ENCODE measurements at places on chromosomes 12 and 14.

DNA sequence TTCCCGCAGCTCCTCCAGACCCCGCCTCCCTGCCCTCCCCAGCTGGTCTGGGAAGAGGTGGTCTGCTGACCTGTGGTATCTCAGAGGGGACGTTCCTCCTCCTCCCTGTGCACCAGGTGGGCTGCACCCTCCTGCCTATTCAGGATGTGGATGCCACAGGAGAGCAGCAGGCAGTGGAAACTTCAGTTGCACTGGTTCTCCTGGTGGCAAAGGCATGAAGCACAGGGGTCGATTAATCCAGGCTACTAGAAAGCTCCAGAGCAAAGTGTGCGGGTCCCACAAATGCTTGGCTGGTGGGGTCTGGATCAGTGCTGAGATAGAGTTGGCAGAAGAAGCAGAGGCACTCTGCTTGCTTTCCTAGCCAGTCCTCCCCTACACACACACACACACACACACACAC, 197.0 kb downstream of the SLC41A2 start:
- DNase-seq = no peak

DNA sequence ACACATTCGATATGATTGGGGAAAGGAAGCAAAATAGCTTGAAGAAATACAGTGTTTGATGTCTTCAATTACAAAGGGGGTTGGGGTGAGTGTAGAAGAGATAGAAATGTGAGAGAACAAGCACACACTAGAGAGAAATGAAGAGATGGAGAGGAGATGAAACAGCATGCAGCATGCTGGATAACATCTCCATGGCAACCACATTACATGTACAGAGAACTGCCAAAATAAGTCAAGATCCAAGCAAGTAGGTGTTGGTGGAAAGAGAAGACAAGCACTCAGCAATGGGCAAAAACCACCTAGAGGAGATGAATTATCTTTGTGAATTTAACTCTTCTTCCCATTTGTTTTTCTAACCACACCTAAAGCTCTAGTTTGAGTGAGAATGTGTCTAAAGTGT, 289.8 kb downstream of the GRIN2B start:
- no peak for DNase-seq

GRCh38 chr14:20751963-20752562, 6.4 kb downstream of the EDDM3A start:
- DNase-seq = no peak

DNA sequence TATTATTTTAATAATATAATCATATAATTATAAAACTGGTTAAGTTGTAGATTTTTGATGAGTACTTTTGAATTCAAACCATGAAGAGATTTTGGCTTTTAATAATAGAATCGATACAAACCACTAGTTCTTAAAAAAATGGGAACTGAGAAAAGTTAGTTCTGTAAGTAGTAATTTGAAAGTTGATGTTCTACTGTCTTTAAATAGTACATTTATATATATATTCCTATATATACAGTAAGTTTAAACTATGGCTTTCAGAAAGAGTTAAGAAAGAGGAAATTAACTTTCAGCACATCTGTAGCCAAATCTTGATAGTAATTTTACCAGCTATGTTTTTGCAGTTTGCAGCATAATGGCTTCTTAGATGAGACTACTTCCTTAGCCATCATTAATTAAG, 7.8 kb downstream of the LRRK2 start:
- DNase-seq = no peak

DNA sequence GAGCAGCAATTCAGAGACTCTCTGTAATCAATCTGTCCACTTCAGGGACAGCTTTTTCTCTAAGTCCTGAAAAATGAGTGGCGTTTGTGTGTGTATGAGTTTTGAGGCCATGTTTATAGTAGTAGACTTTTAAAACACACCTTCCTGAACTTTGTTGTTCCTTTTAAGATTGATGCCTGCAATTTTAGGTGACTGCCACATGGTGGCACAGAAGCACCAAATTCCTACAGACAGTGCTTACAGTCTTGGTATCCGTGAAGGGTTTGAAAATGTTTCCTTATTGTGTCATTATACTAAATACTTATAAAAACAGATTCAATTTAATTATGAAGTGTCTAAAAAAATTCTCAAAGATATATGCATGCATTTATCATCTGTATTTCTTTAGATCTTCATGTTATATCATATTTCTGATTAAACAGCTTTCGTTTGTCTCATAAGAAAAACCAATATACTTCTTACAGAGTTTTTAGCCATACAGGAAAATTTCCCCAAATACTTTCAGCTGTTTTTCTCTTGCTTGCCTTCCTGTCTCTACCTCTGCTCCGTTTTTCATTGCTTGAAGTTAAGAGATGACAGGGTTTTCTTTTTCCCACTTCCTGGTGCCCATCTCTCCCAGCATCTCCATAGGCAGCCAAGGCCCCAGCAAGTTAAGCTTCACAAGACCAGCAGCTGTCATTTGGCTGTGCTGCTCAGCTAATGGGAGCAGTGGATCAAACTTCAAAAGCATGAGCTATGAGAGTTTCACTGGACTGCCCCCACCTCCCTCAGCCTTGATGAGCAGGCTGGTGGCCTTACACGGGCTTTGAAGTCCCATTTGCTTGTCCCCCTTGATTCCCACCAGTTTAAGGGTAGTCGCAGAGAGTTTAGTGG, 259.6 kb downstream of the AKAP6 start:
- DNase-seq = peak; percentile 64

DNA sequence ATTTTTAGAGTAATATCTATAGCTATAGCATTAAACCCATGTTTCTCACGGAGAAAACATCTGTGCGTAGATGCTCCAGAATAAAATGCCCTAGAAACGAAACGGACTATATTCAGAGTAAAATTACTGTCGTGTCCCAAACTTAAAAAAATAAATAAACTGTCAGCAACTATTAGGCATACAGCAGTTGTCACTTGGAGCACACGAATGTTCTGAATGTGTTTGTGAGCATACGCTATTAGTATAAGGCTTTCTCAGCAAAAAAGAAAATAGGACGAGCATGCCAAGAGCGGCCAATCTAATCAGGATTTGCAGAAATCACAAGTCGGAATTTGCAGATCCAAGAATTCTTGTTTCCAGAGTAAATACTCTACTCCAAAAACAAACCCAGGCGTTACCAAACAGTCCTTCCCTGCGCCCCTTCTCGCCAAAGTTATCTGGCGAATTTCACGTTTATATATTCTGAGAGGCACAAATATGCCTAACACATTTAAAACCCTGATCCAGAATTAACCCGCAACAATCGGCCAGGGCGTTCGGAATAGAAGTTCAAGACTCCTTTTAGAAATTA, 836 bp downstream of the PTPN21 start:
- DNase-seq = no peak

DNA sequence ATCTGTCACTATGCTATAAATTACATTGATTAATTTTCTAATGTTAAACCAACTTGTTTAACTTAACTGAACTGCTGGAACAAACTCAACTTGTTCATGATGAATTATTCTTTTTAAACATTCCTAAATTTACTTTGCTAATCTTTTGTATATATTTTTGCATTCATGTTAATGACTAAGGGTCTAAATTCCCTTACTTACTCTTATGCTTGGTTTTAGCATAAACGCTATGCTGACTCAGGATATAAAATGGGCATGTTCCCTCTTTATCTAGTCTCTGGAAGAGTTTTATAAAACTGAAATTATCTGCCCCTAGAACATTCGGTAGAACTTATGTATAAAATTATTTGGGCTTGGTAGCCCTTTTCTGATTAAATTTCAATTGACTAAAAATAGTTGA, 342.8 kb upstream of the DIO2 start:
- no peak for DNase-seq

DNA sequence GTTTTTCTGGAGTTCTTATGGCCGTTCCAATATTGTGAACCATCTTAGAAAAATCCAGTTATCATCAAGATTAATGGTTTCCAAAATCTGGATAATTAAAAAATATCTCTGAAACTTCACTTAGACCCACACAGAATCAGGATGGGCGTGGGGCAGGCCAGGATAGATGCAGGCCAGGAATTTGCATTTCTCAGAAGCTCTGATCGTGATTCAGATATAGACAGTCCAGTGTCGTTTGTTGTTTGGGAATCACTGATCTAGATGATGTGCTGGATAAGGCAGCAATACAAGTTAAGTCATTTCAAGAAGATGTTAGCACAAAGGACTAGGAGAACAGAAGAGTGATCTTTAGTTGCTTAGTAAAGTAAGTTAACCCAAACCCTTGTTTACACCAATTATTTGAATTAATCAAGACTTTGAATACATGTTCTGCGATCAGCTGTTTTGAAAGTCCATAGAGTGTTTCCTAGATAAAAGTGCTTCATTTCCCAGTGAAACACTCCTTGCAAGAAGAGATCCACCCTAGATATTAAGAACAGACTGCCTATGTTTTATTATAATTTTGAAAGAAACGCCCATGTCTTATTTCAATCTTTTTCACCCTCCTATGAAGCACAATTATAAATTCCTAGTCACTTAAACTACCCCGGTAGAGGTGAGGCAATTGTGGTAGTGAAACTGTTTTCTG, 90.9 kb downstream of the NEDD1 start:
- DNase-seq = no peak

DNA sequence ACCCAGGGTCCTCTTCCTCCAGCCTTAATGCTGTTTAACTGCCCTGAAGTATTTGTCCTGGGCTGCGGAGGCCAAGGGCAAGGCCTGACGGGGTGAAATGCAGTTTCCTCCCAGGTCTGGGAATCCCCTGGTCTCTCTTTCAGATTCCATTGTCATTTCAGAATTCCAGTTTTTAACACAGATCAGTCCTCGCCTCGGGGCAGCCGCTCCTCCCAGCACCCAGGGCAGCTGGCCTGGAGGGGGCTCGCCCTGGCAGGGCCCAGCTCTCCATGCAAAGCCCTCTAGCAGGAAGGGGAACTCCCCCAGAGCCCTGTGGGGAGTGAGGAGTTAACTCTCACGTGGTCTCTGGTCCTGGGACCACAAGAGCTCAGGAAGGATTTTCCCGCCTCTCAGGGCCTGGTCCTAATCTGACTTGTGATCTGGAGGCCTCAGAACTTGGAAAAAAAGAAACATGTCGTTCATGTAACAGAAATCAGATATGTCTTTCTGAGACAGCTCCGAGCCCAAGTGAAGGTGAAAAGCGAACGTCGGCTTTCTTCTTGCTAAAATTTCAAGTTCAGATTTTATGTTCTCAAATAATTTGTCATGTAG, 265.6 kb upstream of the SFSWAP start:
- no peak for DNase-seq

- DNase-seq = peak; percentile 49
These were observed 238.4 kb upstream of the HMGA2 start for GRCh38 chr12:65585648-65586602.

DNA sequence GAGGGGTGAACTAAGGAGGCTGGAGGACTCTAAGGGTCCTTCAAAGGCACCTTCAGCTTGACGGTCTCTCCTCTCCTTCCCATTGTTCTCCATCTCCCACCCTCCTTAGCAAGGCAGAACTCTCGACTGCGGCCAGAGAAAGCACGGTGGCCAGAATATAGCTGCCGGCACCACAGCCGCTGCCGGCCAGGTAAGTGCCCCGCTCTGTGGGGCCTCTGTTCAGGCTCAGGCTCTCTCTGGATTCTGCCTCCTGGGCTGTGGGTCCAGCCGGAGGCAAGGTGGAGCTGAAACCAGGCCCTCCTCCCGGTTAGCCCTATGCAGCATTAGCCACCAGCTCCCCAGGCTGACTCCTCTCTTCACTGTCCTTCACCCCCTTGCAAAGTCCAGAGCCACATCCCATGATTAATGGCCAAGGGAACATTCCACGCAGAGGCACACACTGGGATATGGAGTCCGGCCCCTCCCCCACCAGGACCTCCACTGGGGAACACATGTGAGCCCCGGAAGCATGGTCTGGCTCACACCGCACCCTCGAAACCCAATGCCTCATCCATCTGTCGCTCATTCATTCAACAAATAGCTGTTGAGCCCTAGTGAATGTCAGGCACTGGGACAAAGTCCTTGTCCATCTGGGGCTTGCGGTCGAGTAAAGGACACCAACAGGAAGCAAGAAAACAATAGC, 25.2 kb downstream of the LTBP2 start:
- peak; percentile 55 for DNase-seq

DNA sequence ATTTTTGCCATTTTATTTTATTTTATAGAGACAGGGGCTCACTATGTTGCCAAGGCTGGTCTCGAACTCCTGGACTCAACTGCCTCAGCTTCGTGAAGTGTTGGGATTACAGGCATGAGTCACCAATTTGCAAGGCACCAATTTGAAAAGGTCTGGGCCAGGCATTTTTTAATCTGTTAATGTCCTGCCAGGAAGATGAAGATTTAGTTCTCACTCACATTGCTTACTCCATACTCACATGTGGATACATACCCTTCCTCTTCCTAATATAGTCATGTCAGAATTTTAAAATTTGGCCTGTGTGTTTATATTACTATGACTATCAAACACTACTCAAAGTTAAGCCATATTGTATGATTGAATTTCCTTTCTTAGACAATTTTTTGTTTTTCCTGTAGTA, 15.3 kb upstream of the EML1 start:
- peak; percentile 55 for DNase-seq

- no peak for DNase-seq
These were observed 611.2 kb downstream of the RPS29 start for GRCh38 chr14:48974994-48975393.

DNA sequence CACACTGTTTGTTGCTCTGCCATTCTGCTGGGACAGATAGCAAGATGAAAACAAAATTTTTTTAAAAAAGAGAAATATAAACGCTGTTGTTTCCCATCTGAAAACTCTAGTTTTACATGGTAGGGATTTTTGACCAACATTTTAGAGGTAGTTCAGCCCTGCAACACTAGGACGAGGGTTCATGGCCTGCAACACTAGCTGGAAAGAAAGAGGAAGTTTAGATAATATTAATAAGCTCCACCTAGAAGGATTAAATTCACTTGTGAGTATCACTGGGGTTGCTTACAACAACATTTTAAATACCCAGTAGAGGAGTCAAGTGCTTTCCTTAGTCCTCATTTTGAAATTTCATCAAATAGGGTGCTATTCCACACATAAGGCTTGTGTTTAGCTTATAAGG, 68.2 kb downstream of the SRGAP1 start:
- no peak for DNase-seq

DNA sequence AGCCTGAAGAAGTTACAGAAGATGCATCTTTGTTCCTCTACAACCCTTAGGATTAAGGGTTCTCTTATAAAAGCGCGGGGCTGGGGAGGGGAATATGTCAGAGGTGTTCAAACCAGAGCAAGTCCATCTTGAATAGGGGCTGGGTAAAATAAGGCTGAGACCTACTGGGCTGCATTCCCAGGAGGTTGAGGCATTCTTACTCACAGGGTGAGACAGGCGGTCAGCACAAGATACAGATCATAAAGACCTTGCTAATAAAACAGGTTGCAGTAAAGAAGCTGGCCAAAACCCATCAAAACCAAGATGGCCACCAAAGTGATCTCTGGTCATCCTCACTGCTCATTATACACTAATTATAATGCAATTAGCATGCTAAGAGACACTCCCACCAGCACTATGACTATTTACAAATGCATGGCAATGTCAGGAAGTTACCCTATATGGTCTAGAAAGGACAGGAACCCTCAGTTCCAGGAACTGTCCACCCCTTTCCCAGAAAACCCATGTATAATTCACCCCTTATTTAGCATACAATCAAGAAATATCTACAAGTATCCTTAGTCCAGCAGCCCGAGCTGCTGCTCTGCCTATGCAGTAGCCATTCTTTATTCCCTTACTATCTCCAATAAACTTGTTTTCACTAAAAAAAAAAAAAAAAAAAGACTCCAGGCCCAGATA, 108.1 kb upstream of the FOXN3 start:
- no peak for DNase-seq
